ENCODE measurements at places on chromosomes 6 and 20. TPM values are rescaled to one million over a fixed set of nuclear protein-coding genes. Genes with fewer than 3 reads are reported as not detected.

DNA sequence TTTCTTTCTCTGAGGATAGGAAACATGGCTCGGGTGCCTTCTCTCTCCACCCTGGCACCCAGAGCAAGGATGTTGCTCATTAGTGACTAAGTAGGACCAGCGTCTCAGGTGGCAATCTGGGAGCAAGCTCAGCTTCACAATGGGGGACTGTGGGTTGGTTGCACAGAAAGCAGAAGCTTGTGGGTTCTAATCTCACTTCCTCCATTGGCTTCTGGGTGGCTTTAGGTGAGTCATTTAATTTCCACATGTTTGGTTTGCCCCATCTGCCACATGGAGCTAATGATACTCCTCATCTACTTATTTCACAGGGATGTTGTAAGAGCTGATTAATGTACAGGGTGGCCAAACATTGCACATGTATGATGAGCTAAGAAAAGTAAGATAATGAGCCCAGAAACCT is 54.8 kb upstream of the AKIRIN2 start:
- peak; percentile 79 for DNase-seq

DNA sequence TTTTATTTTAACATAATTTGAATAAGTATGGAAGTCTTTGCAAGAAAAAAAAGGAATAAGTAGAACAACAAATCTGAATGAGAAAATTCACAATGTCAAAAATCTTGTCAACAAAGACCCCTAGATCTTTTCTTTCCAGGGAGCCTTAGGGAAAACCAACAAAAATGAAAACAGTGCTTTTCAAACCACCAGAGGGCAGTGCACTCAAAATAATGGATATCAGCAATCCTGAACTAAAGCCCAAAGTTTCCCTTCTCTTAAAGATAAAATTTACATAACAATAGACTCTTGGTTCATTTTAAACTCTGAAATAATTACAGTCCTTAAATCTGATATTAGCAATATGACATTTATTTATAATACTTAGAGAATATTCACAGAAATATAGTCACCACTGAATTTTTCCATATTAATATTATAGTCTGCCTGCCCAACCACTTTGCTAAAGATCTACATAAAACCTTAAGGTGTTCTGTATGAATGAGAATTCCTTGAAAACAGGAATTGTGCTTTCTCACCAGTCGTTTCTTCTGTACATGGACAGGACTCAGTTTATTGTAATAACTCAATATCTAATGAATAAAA is 105.3 kb upstream of the BMP5 start:
- peak; percentile 34 for DNase-seq

DNA sequence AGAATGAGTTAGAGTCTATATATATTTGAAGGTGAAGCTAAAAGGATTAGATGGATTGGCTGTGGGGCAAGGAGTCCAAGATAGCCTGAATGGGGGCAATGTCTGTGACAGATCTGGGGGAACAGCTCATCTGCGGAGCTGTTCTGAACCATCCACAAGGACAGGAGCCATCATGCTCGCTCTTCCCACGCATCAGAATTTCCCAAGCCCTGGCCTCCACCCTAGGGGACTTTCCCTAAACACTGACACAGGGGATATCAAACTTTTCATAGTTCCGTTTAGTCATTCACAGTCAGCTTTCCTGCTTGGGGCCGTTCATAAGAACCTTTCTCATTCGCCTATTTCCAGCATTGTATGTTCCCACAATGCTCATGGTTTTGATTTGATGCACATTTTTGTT is 37.6 kb upstream of the CCN6 start:
- DNase-seq = peak; percentile 86

GRCh38 chr6:41040940-41041536 is 1.2 kb upstream of the TSPO2 start:
- no peak for DNase-seq

DNA sequence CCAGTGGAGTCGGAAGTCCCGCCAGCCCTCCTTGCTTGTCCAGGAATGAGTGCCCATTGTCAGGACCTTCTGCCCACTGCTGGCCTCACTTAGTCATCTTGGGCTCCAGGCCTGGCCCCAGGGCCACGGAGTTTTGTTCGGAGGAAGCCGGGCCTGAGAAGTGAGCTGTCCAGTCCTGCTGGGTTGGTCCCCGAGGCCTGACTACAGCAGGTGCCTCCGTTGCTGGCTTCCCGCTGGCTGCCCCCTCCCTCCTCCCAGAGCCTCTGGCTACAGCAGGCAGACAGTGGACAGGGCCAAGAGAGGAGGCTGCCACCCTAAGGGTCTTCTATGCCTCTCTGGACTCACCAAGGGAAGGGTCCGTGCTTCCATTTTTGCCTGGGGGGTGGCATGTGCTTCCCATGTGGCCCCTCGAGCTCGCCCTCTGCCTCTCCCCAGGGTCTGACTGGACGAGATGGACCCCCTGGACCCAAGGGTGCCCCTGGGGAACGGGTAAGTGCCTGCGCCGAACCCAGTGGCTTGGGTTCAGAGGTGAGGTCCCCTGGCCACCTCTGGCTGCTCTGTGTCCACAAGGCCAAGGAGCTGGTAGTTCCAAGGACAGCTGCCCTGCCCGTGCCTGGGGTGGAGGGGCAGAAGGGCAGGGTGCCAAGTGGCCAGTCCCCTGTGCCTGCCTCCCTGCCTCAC is 2.8 kb downstream of the COL9A3 start:
- peak; percentile 78 for DNase-seq

GRCh38 chr20:57013741-57014140 is 252.7 kb downstream of the BMP7 start:
- no peak for DNase-seq

- DNase-seq = peak; percentile 81
Measured at GRCh38 chr20:64065974-64066343, 3.0 kb downstream of the TCEA2 start.

- DNase-seq = no peak
Measured at GRCh38 chr6:74646461-74646860, 559.4 kb downstream of the COL12A1 start.

Gene CALHM5
- total RNA-seq = 4.1 TPM

Gene WTAP
- total RNA-seq = 92.3 TPM

Gene CLVS2
- not detected for total RNA-seq
